ENCODE measurements at places on chromosomes 1 and 21. TPM values are rescaled to one million over a fixed set of nuclear protein-coding genes. Genes with fewer than 3 reads are reported as not detected.

The LRRC39 gene
- 2.5 TPM for total RNA-seq

The ADGRL2 gene
- total RNA-seq, result 6.1 TPM

The KANK4 gene
- total RNA-seq, result not detected

DNA sequence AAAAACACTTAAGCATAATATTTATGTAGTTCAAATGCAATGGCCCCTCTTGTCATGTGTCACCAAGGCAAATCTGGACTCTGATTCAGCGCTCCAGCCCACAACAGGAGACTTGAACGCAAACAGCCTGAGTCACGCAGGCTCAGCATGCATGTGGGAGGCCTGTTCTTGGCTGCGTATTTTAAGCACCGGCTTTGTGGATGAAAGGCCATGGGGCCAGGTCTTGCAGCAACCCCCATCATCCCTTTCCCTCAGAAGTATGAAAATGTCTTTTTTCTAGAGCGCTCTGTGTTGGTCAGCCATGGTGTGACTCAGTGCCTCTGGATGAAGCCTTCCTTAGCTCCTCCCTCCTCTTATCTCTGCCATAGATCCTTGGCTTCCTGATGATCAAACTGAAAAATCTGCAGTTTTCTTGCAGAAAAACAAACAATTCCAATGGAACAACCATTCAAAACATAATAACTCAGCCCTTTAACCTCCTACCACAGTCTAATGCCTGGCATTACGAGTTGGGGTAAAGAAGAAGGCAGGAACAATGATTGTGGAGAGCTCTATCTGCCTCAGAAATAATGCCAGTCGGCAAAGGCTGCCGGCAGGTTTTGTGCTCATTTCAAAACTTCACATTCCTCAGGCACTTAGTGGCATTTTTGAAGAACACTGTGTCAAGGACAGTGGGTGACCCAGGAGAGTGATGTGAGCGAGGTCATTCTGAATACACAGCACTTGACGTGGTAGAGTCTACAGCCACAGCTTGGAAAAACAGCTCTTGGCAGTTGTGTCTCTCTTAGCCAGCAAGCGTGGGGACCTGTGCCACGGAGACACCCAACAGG, 167.5 kb downstream of the CLIC6 start:
- H3K4me1 ChIP-seq, result peaks cover 10% of the 10 kb centered on the region
- H3K27ac ChIP-seq, result peak overlapping the region; percentile 6
- no peak for DNase-seq
- no peak overlapping the region for H3K4me3 ChIP-seq

- H3K4me3 ChIP-seq, result no peak overlapping the region
- no peak overlapping the region for H3K27ac ChIP-seq
- DNase-seq, result no peak
Measured at GRCh38 chr1:119366424-119366823, 2.2 kb upstream of the HAO2 start.

- DNase-seq, result no peak
- peaks cover 61% of the 10 kb centered on the region for H3K36me3 ChIP-seq
- no peaks in the 10 kb centered on the region for H3K4me1 ChIP-seq
- H3K27ac ChIP-seq, result no peak overlapping the region
- no peak overlapping the region for H3K4me3 ChIP-seq
Measured at GRCh38 chr1:88935522-88936222, 44.3 kb upstream of the GTF2B start.

- DNase-seq, result peak; percentile 49
- H3K4me1 ChIP-seq, result peaks cover 21% of the 10 kb centered on the region
- H3K27me3 ChIP-seq, result no peaks in the 10 kb centered on the region
- H3K4me3 ChIP-seq, result peak overlapping the region; percentile 48
- H3K36me3 ChIP-seq, result no peaks in the 10 kb centered on the region
- peak overlapping the region; percentile 85 for H3K27ac ChIP-seq
Measured at GRCh38 chr1:155192346-155193274, 15.1 kb downstream of the THBS3 start.

- H3K4me1 ChIP-seq, result peaks cover 20% of the 10 kb centered on the region
- no peaks in the 10 kb centered on the region for H3K27me3 ChIP-seq
- DNase-seq, result no peak
Measured at GRCh38 chr1:942864-943533, 16.1 kb downstream of the NOC2L start.

- no peaks in the 10 kb centered on the region for H3K36me3 ChIP-seq
- no peaks in the 10 kb centered on the region for H3K27me3 ChIP-seq
- DNase-seq, result no peak
- H3K4me3 ChIP-seq, result no peak overlapping the region
- H3K4me1 ChIP-seq, result no peaks in the 10 kb centered on the region
Measured at GRCh38 chr1:91555821-91556531, 55.3 kb downstream of the CDC7 start.

- H3K4me3 ChIP-seq, result no peak overlapping the region
- H3K27ac ChIP-seq, result no peak overlapping the region
- peaks cover 5% of the 10 kb centered on the region for H3K36me3 ChIP-seq
- no peaks in the 10 kb centered on the region for H3K4me1 ChIP-seq
- no peak for DNase-seq
Measured at GRCh38 chr21:26925636-26926035, 41.3 kb downstream of the ADAMTS5 start.

- DNase-seq, result peak; percentile 71
- H3K4me3 ChIP-seq, result peak within 1 kb of the TSS; percentile 74
- no peaks in the 10 kb centered on the region for H3K4me1 ChIP-seq
- no peaks in the 10 kb centered on the region for H3K27me3 ChIP-seq
- H3K27ac ChIP-seq, result peak within 1 kb of the TSS; percentile 76
Measured at GRCh38 chr1:151047591-151047924, at the start of gene C1orf56. C1orf56 (plus strand) TSS chr1:151047751; CDS start chr1:151047848, 97 bp downstream.

DNA sequence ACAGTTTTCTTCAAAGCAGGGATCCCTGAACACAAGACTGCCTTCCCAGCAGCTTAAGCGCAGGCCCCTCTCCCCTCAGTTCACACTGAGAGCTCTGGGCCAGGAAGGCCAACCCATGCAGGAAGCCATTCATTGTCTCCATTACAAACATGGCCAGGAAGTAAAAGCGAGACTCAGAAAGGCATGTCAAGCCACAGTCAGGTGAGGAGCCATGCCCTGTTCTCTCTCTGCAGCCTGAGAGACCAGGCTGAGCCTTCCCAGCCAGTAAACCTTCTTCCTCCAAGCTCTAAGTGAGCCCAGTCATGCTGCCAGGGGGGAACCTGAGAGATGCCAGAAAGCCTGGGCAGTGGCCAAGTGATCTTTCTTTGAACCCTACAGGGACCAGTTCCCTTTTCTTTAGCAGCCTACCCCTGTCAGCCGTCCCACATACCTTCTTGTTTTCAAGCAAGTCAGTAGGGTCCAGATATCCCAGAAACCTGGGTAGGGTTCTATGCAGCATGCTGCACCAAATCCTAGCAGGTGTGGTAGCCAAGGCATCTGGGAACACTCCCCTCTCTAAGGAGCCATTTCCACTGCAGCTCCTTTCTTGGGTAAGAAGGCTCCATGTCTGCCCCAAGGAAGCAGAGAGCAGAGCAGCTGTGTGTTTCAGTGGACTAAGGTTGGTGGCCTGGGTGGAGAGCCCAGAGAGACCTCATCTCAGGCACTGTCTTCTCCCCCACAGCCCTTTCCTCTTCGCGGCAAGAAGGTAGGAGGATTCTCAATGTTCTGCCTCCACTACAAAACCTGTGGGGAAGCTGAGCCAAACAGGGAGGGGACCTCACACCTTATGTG, 977 bp downstream of the TRAF3IP3 start:
- H3K27ac ChIP-seq, result peak overlapping the region; percentile 79
- no peaks in the 10 kb centered on the region for H3K27me3 ChIP-seq
- H3K36me3 ChIP-seq, result no peaks in the 10 kb centered on the region
- peak; percentile 56 for DNase-seq
- peak overlapping the region; percentile 46 for H3K4me3 ChIP-seq

GRCh38 chr1:208544794-208545193, 300.6 kb upstream of the PLXNA2 start:
- no peak for DNase-seq
- no peaks in the 10 kb centered on the region for H3K36me3 ChIP-seq
- H3K4me3 ChIP-seq, result no peak overlapping the region
- H3K27me3 ChIP-seq, result no peaks in the 10 kb centered on the region
- H3K27ac ChIP-seq, result no peak overlapping the region

- no peaks in the 10 kb centered on the region for H3K27me3 ChIP-seq
- no peak overlapping the region for H3K4me3 ChIP-seq
- H3K4me1 ChIP-seq, result no peaks in the 10 kb centered on the region
- no peaks in the 10 kb centered on the region for H3K36me3 ChIP-seq
Measured at GRCh38 chr1:171343727-171344472, 29.9 kb downstream of the FMO4 start.

Measured in Peyer's patch (tissue), 4 donors.